ENCODE measurements at places on chromosomes 12 and 14.
A peak's percentile ranks its signal among the peaks of the same experiment; 100 is the strongest.

- DNase-seq = no peak
- H3K36me3 ChIP-seq = no peaks in the 10 kb centered on the region
- no peak overlapping the region for H3K4me3 ChIP-seq
Measured at GRCh38 chr14:22039938-22040780, 366.5 kb upstream of the OR4E1 start.

GRCh38 chr12:95980437-95980836 lies 15.7 kb downstream of the HAL start:
- no peaks in the 10 kb centered on the region for H3K27me3 ChIP-seq
- H3K4me3 ChIP-seq = no peak overlapping the region
- no peaks in the 10 kb centered on the region for H3K36me3 ChIP-seq
- DNase-seq = no peak
- H3K4me1 ChIP-seq = no peaks in the 10 kb centered on the region

DNA sequence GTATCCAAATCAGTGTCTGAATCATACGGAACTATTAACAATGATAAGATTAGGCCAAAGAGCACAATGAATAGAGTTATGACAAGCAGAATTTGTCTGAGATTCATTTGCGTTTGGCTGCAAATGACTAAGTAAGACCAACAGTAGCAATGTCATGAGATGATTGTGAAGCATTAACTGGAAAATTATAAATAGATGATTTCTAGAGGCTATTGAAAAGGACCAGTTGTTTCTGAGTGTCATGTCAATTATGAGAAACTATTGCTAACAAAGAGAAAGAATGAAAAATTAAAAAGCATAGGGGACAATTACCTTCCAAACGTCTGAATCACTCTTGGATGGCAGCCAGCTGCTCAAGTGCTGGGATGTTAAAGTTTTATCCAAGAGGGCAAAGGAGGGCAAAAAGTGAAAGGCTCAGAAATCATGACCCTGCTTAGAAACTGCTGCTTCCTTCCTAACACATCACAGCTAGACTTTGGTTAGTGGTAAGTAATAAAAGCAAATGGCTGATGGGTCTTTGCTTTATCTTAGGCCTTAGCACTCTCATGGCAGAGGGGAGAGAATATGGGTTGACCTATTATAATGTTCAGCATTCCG lies 89.0 kb downstream of the AKAP6 start:
- no peak for DNase-seq
- H3K27me3 ChIP-seq = no peaks in the 10 kb centered on the region
- H3K36me3 ChIP-seq = no peaks in the 10 kb centered on the region
- H3K4me1 ChIP-seq = no peaks in the 10 kb centered on the region

DNA sequence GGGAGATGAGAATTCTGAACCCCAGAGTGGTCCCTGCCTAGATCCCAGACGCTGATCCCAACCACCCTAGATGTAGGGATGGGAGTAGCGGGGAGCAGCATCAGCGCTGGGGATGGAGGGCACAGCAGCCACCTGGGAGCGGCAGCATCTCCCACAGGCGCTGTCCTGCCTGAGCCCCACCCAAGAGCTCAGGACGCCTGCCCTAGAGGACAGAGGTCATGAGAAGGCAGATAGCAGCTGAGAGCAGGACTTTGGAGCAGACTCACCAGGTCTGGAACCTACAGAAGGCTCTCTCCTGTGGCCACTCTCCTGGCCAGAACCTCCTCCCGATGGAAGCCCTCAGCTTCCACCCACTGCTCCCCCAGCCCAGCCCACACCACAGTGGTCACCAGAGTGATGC lies 7.2 kb downstream of the CCDC85C start:
- H3K27me3 ChIP-seq = peaks cover 26% of the 10 kb centered on the region
- peaks cover 2% of the 10 kb centered on the region for H3K4me1 ChIP-seq
- no peaks in the 10 kb centered on the region for H3K36me3 ChIP-seq
- H3K4me3 ChIP-seq = no peak overlapping the region
- DNase-seq = no peak
- no peak overlapping the region for H3K27ac ChIP-seq

- peaks cover 61% of the 10 kb centered on the region for H3K4me1 ChIP-seq
- DNase-seq = no peak
- H3K27me3 ChIP-seq = no peaks in the 10 kb centered on the region
Measured at GRCh38 chr14:69711065-69711464, 55.9 kb upstream of the SRSF5 start.

- H3K4me3 ChIP-seq = no peak overlapping the region
- no peaks in the 10 kb centered on the region for H3K4me1 ChIP-seq
Measured at GRCh38 chr12:59194794-59195193, 274.5 kb upstream of the LRIG3 start.

- no peak for DNase-seq
- no peak overlapping the region for H3K4me3 ChIP-seq
- no peaks in the 10 kb centered on the region for H3K4me1 ChIP-seq
Measured at GRCh38 chr12:131466306-131466705, 244.6 kb upstream of the SFSWAP start.

DNA sequence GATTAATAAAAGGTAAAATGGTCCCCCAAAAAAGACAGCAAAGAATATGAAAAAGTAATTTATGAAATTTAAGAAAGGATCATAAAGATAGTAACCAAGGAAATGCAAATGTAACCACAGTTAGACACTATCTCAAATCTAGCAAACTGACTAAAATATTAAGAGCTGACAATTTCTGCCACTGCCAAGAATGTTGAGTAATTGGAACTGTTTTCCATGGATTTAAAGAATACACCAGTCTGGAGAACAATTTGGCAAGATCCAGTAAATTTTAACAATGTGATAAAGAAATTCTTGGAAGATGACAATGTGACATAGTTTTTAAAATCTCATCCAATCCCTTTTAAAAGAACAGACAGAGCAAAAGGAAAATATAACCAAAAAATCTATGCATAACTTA lies 798.0 kb upstream of the MGAT4C start:
- no peaks in the 10 kb centered on the region for H3K36me3 ChIP-seq
- H3K27ac ChIP-seq = no peak overlapping the region
- H3K4me1 ChIP-seq = no peaks in the 10 kb centered on the region
- H3K27me3 ChIP-seq = no peaks in the 10 kb centered on the region
- H3K4me3 ChIP-seq = no peak overlapping the region

DNA sequence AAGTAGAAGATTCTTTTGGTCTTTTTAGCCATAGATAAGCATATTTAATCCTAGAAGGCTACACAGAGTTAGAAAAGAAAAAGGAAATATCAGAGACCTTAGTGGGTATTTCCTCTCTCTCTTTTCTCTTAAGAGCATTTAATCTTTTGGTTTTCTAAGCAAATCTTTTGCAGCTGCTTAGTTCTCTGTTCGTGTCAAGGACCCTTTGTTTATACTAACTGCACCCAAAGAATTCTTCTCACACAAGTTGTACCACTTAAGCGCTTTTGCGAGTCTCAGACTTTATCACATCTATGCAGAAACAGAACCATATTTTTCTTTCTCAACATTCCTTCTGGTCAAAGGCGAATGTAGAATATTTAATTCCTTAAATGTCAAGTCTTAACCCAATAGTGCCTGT lies 17.9 kb upstream of the NID2 start:
- H3K4me3 ChIP-seq = no peak overlapping the region
- H3K27ac ChIP-seq = no peak overlapping the region
- H3K4me1 ChIP-seq = no peaks in the 10 kb centered on the region

DNA sequence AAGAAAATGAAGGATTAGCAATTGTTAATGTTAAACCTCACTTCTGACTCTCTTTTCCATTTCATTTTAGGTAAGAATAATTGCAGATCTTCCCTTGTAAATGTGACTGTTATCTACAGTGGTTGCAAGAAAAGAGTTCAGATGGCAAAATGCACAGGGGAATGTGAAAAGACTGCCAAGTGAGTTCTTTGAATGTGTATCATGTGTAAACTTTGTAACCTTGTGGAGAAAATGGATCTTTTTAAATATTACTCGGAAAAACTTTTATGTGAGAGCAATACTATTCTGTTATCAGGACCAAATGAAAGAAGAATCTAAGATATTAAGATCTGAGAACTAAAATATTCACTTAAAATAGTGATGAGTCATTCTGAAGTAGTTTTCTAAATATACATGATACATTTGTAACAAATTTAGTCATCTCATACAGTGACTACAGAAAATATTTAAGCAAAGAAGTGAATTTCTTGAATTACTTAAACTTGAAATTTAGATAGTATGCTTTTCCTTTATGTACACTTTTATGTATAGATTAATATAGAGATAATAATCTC lies 122.5 kb upstream of the CNTN1 start:
- no peak overlapping the region for H3K27ac ChIP-seq
- H3K27me3 ChIP-seq = no peaks in the 10 kb centered on the region
- H3K36me3 ChIP-seq = no peaks in the 10 kb centered on the region
- no peaks in the 10 kb centered on the region for H3K4me1 ChIP-seq

- no peaks in the 10 kb centered on the region for H3K4me1 ChIP-seq
- no peak overlapping the region for H3K27ac ChIP-seq
- H3K4me3 ChIP-seq = no peak overlapping the region
- no peaks in the 10 kb centered on the region for H3K27me3 ChIP-seq
- no peaks in the 10 kb centered on the region for H3K36me3 ChIP-seq
Measured at GRCh38 chr12:129571901-129572494, 331.8 kb downstream of the TMEM132D start.

DNA sequence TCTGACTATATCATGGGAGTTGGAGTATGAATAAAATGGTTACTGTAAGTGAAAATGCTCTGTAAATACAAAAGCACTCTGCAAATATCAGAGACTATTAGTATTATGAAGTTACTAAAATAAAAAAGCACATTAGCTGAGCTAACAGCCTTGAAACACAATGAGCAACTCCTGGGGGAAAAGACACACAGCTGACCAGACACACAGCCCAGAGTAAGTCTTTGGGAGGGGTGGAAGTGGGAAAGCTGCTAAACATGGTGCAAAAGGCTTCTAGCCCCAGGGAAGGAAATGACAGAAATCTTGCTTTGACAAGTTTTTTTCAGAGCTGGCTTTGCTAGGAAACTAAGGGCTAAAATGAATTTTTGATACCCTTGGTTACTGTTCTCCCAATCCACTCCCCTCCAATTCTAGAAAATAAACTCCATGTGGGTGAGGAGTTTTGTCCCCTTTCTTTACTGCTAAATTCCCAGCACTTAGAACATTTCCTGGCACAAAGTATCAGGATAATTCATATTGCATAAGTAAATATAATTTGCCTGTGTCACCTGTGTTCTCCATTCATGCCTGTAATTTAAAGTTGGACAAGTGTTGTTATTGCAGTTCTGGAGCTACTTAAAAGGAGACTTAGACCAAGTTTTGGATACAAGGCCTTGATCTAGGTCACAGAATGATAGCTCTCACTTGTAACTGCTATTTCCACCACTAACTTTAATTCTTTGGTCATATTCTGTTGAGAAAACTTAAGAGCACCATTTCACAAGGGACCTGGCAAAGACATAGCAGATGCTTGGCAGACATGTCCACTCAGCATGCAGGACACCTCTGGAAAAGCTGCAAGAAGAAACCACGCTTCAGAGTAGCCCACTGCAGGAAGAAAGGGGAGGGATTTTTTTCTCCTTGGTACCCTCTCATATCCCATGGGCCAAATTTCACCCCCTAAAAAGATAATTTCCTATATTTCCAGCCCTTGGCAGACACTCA lies 19.0 kb upstream of the RAB3IP start:
- H3K4me3 ChIP-seq = no peak overlapping the region
- no peaks in the 10 kb centered on the region for H3K36me3 ChIP-seq
- H3K4me1 ChIP-seq = no peaks in the 10 kb centered on the region
- H3K27me3 ChIP-seq = peaks cover 8% of the 10 kb centered on the region

DNA sequence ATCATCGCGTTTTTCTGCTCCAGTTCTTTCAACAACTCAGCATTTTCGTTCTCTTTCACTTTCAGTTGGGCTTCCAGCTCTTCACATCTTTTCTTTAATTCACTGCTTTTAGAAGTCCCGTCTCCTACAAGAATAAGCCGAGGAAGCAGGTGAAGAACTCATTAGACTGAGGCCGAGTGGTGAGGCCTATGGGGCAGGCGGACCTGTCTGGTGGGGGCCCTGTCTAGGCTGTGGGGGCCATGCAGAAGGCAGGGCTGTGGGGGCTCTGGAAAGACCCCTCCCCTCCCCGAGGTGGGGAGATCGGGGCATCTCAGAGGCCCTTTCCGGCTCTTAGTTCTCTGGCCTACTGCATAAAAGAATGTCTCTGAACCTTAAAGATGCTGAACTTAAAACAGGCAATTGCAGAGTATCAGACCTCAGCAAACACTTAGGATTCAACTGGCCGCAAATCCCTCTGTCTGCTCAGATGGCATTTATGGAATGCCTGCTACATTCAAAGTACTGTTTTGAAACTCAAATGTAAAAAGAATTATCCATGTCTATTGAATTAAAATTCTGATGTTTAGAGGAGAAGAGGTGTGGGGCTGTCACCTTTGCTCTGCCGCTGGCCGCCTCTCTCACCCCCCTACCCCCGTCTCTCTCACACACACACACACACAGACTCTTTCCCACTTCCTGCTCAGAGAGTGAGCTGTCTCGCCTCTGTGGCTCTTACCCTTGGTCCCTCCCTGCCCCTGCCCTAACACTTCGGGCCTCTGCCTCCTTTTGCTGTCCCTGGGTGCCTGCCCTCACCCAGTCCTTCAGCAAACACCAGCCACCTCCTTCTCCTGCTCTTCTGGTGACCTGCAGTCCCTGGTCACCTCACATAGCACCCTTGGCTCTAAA lies 34.7 kb downstream of the CCDC92 start:
- no peaks in the 10 kb centered on the region for H3K27me3 ChIP-seq
- peak overlapping the region; percentile 42 for H3K4me3 ChIP-seq
- peaks cover 20% of the 10 kb centered on the region for H3K4me1 ChIP-seq
- peaks cover 46% of the 10 kb centered on the region for H3K36me3 ChIP-seq

Measured in stimulated activated naive B cell treated with anti-CD40 and anti-IgM and Interleukin-4, amounts not matched to agents 10 μg/mL and 1 μg/mL and 100 μg/mL, for 72 hours (primary cell).